ENCODE measurements at places on chromosomes 3 and 15.
A peak's percentile ranks its signal among the peaks of the same experiment; 100 is the strongest.

DNA sequence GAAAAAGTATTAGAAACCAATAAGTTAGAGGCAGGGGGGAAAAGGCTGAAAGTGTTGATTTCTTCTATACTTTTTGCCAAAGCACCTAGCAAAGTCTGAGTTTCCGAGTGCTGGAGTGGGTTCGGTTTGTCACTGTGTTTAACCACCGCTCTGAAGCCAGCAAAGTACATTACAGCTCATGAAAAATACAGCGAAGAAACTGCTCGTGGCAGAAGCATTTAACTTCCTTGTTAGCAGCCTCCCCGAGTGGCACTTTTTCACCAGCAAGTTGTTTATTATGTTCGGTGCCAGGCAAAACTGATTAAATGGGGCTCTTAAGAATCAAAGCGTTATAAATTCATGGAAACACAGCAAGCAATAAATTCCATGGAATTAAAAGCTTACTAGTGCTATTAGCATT, 313.6 kb downstream of the FOXP1 start:
- no peak for DNase-seq

GRCh38 chr3:20700714-20701113, 514.7 kb upstream of the SGO1 start:
- no peak for DNase-seq

DNA sequence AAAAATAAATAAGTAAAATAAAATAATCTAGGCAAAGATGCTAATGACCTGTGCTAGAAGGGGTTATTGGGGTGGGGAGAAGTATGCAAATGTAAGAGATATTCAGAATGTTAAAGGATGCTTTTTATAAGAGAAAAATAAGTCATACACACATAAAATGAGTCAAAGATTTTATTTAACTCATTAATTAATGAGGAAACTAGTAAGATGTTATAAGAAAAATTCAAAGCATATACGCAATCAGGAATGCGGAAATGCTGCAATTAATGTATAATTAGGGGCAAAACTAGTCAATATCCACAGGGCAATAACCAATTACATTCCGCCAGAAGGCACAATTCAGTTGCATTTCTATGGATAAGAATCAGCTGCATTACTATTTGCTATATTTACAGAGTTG, 30.1 kb downstream of the MAP3K13 start:
- no peak for DNase-seq

DNA sequence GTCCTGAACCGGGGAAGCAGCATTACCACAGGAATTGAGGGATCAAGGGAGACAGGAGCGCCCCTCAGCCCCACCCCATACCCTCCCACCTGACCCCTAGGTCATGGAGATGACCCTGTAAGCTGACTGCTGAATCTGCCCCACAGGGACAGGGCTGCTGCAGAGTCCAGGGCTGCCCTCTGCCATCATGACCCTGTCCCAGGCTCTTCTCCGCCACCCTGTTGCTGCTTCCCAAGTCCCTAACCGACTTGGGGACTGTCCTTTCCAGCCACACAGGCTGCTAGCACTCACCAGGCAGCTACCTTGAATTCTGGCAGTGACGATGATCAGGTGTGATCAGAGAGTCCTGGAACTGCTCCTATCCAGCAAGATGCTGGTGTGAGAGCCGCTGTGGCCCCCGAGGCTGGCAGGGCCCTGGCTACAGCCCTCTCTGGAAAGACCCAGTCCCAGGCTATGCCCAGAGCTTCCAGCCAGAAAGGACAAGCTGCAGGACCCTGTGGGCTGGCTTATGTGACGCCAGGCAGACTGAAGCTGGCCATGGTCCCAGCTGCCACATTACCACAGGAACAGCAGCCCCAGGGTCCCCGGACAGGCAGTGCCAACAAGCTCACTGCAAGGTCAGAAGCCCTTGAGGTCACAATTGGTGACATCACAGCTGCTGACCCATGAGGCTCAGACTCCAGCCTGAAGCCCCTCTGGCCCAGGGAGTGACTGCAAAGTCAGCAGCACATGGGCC, at the start of gene C3orf22:
Gene C3orf22 (minus strand): TSS at position 597 of the 736 bp plus-strand sequence. CDS start 5,542 bp downstream, outside the sequence.
- no peak for DNase-seq

GRCh38 chr3:39064646-39065045, 12.8 kb downstream of the WDR48 start:
- DNase-seq, result no peak

DNA sequence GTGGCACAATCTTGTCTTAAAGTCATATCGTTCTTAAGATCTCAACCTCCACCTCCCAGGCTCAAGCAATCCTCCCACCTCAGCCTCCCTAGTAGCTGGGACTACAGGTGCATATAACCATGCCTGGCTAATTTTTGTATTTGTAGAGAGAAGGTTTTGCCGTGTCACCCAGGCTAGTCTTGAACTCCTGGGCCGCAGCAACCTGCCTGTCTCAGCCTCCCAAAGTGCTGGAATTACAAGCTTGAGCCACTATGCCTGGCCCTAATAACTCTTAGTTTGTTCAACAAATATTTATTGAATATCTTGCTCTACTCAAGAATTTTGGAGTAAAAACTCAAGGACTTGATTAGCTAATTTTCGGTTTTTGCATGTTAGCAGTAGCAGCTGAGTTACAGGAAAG, 19.4 kb upstream of the EDEM1 start:
- no peak for DNase-seq

DNA sequence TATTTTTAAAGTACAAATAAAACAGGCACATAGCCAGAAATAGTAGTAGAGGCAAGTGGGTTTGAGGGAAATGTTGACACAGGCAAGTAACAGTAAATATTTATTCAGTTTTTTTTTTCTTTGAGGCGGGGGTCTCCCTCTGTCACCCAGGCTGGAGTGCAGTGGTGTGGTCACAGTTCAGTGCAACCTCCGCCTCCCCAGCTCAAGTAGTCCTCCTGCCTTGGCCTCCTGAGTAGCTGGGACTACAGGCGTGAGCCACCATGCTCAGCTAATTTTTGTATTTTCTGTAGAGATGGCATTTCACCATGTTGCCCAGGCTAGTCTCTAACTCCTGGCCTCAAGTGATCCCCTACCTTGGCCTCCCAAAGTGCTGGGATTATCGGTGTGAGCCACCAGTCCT, 43.5 kb downstream of the PHLDB2 start:
- DNase-seq, result no peak

GRCh38 chr15:76200641-76201105, 110.6 kb downstream of the ETFA start:
- DNase-seq, result no peak

- DNase-seq, result no peak
These were observed 104.8 kb downstream of the COL6A6 start for GRCh38 chr3:130621824-130622223.

GRCh38 chr15:70196372-70197316, 98.9 kb upstream of the TLE3 start:
- DNase-seq, result peak; percentile 21

- no peak for DNase-seq
These were observed 3.9 kb upstream of the HEG1 start for GRCh38 chr3:125059488-125060245.

DNA sequence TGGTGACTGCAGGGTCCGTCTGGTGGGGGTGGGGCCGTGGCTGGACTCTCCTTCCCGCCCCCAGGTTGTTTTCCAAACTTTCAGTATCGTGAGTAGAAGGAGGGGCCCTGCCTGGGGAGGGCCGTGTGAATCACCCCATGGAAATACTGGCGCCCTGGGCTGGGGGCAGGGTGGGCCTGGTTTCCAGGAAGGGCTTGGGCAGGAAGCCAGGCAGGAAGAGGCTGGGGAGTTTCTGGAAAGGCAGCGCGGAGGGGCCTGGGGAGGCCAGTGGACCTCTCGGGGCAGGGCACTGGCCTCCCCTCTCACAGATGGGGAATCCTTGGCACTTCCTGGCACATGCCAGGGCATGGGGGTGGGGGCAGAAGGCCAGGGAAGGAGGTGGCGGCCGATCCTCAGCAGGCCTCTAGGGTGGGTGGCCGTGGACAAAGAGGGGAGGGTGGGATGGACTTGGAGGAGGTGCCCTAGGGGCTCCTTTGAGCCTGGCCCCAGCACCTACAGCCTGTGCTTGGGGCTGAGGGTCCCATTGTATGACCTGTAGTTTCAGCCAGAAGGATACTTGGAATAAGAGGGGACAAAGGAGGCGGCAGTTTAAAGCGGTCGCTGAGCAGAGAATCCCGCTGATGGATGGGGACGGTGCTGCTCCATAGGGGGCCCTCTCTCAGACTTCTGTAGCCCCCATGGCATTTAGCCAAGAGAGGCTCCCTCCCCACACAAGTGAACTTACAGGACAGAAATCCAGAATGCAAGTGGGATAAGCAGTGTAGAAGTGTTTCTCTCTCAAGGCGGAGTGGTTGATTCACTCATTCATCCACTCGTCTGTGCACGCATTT, 56.5 kb upstream of the GATA2 start:
- DNase-seq, result no peak

DNA sequence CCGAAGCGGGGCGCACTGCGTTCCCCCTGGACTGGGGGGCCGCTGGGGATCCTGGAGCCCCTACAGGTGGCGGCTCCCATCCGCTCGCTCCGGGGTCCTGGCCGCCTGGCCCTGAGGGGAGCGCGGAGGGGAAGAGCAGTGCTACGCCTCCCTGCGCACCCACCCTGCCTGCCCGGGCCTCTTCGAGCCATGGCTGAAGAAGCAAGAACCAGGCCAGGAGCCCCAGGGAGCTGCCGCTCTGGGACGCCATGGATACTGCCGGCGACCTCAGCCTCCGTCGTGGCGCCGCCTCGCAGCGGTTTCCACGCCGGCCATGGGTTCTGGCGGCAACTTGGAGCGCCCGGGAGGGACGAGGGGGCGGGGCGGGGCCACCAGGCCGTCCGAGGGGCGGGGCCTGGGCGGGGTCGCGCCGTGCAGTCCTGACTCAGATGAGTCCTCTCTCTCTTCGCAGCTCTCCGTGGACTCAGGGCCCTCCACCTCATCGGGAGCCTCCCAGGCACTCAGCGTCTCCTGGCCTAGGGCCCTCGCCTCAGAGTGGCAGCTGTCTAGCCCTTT, 50.9 kb downstream of the MYL3 start:
- peak; percentile 36 for DNase-seq

GRCh38 chr3:110069761-110070160, 732.4 kb upstream of the DPPA4 start:
- DNase-seq, result no peak

DNA sequence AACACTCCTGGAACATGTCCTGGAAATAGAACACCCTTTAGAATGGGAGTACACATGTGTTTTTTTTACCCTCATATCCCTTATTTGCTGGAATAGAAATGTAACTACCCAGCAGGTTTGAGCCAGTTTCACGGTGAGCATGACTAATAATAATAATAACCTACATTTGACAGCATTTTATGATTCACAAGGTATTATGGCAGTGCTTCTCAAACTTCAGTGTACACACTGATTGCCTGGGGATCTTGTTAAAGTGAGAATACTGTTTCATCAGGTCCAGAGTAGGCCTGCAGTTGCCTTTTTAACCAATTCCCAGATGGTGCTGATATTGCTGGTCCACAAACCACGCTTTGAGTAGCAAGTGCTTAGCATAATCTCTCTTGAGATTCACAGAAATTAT, 63.9 kb downstream of the NFKBIZ start:
- no peak for DNase-seq

DNA sequence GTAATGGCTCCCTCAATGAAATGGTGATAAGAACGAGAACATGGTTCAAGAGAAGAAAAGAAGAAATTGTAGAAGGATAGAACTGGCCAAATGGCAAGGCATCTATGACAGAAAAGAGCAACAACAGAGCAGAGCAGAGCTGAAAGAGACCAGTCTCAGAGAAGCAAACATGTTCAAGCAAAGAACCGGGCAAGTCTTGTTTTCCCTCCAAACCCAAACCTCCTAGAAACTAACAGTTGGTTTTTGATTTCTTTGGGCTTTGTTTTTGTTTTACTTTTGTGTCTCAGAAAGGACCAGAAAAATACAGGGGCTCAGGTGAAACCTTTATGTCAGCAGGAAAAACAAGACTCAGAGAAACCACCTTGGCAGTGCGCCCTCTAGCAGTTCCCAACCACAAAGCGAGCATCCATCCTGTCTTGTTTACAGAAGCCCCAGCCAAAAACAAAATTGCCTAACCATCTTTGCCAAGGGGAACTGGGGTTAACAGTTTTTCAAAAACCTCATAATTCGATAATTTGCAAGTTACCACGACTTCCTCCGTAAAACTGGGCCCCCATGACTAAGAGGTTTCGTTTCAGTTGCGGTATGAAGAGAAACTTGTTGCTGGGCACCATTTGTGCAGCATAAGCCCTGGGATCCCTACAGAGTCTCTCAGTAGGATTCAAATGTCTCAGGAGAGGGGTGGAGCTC, 159.2 kb upstream of the SLC24A5 start:
- DNase-seq, result no peak

GRCh38 chr3:66405701-66406091, 95.1 kb downstream of the LRIG1 start:
- no peak for DNase-seq

GRCh38 chr3:196634829-196635228, 4.7 kb upstream of the NRROS start:
- DNase-seq, result no peak

- DNase-seq, result no peak
These were observed 59.2 kb upstream of the TRAK1 start for GRCh38 chr3:42031808-42032480.

GRCh38 chr3:177604181-177604580, 406.9 kb upstream of the TBL1XR1 start:
- DNase-seq, result no peak

DNA sequence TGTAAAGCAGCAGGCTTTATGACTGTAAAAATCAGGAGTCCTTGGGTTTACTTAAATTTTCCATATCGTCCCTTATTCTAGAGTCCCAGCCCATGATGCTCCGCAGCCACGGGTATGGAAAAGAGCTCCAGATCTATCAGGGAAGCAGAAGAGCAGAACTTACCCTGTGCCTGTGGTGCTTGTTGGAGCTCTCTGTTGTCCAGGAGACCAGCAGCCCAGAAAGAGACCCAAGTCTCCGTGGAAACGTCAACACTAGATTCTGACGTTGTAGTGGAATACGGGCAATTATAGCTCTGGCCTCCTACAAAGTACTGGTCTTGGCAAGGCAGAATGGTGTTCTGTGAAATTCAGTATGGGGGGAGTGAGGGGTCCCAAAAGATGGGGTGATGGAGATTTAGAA, 2.0 kb downstream of the GMNC start:
- no peak for DNase-seq

GRCh38 chr15:53307952-53308624, 451.4 kb downstream of the WDR72 start:
- DNase-seq, result no peak

GRCh38 chr15:74370471-74370870, 3.0 kb upstream of the CYP11A1 start:
- DNase-seq, result no peak

GRCh38 chr3:151726016-151726415, 7.7 kb upstream of the AADACL2 start:
- DNase-seq, result no peak

GRCh38 chr3:33130144-33130543, 16.3 kb downstream of the CRTAP start:
- DNase-seq, result no peak

DNA sequence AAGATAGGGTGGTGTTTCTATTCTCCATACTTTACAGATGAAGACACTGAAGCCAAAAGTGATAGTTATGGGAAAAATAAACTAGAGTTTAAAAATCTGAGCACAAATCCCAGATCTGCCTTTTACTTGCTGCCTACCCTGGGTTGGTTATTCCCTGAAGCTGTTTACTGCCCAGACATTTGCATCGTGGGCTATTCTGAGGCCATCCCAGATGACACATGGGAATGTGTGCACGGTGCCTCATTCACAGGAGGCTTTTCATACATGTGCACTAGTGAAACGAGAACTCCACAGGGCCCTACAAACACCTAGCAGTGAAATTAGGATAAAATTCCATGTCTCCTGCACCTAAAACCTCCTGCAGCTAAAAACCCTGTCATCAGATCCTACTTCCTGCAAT, 17.5 kb downstream of the MYO5C start:
- DNase-seq, result no peak

GRCh38 chr15:31236184-31237042, 90.2 kb upstream of the KLF13 start:
- no peak for DNase-seq
